ENCODE measurements at places on chromosomes 6 and 20.

DNA sequence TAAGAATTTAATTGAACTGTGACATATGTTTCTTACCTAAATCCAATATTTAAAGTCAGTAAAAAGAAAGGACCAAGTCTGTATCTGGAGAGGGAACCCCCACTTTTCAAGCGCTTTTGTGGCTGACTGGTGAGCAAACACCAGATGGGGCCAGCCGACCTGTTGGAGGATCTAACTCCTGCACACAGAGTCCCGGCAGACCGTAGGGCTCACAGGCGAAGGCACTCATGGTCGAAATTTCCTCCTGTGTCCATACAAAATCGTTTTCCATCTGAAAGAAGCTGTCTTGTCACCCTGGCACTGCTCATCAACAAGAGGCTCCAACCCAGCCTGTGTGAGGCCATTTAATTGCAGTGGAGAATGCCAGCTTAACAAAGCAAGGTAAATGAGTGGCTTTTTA is 94.0 kb downstream of the SCML4 start:
- DNase-seq, result no peak

DNA sequence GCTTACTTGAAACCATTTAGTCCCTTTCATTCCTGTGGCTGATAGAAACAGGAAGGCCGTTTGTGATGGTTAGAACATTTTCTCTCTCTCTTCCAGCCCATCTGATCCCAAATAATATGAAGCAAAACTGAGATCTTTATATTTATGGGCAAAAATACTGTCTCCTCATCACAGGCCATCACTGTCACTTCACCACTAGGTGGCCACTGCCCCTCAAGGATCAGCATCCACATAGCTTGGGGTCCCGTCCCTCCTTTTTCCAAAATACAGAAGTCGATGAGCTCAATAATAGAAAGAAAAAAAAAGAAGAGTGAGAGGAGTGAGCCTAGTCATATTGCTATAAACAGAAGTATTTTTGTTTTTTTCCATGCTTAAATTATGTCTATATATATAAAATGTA is 46.4 kb upstream of the LAMP5 start:
- no peak for DNase-seq

DNA sequence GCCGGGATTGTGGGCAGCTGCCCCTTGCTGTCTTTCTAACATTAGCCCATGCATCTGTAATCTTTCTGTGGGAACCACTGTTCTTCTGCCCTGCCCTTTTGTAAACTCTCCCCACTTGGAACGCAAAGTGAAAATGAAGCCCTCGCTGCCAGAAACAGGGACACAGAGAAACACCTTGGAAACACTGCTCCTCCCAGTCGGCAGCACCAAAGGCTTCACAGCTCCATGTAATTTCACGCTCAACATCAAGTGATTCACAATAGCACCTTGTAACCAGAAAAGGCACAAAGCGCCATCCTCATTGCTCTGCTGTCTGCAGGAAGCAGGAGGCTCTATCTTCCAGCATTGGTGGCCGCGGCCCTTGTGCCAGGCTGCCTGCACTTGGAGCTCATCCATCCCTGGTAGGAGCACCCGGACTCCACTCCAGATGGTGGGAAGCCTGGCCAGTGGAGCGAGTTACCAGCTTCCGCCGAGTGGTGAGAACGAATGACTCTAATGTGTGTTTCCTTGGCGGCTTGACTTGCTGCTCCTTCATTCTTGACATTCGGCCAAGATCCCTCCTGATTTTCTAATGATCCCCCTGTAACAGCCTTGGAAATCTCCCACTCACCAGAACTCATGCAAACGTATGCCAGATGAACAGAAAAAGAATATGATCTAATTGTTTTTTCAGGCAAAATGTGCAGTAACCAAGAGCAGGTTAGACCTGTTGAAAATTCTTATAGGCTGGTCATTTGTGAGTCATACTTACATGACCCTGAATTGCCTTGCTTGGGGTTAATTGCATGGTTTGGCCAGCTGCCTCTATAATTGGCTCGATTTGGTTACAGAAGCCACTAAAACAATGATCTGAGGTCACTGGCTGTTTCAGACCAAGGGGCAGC is 169.1 kb upstream of the CDYL start:
- DNase-seq, result no peak

DNA sequence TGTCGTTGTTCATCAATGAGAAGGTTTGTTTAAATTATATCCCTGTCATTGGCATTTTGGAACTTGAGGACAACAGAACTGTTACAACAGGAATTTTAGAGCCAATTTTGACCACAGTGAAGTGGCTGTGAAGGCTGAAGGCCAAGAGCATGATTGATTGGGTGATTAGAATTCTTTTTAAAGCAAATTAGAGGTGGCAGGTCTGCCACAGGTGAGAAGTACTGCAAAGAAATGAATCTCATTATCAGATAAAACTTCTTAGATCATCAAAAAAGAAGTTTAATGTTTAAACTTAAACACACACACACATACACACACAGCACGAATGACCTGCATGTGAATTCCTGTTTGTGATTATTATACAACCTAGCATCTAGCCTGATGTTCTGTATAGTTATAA is 32.4 kb downstream of the FARS2 start:
- no peak for DNase-seq

GRCh38 chr6:119170447-119171087 is 92.1 kb upstream of the FAM184A start:
- DNase-seq, result no peak

- DNase-seq, result no peak
Measured at GRCh38 chr20:41228858-41229257, 88.7 kb downstream of the ZHX3 start.

- peak; percentile 49 for DNase-seq
Measured at GRCh38 chr6:444653-445275, 53.2 kb downstream of the IRF4 start.

- no peak for DNase-seq
Measured at GRCh38 chr6:170165085-170165470, 125.8 kb downstream of the DLL1 start.

- no peak for DNase-seq
Measured at GRCh38 chr6:134303891-134304290, 14.0 kb downstream of the SGK1 start.

DNA sequence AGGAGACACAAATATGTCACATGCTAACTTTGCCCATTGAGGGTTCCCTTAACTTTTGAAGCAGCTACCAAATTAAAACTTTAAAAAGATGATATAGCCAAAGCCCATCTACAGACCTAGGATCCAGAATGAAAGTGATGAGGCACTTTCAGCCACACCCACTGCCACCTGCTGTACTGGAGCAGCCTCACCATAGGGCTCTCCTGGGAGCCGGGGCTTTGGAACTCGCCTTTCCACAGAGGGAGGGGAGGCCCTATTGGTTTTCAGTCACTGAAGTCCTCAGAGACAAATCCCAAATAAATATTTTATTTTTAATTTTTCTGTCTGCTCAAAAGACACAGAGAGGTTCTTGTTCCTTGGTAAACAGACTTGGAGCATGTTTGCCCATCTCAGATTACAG is 238.1 kb upstream of the TAB2 start:
- no peak for DNase-seq

GRCh38 chr6:56669041-56669440 is 26.4 kb upstream of the DST start:
- DNase-seq, result no peak

DNA sequence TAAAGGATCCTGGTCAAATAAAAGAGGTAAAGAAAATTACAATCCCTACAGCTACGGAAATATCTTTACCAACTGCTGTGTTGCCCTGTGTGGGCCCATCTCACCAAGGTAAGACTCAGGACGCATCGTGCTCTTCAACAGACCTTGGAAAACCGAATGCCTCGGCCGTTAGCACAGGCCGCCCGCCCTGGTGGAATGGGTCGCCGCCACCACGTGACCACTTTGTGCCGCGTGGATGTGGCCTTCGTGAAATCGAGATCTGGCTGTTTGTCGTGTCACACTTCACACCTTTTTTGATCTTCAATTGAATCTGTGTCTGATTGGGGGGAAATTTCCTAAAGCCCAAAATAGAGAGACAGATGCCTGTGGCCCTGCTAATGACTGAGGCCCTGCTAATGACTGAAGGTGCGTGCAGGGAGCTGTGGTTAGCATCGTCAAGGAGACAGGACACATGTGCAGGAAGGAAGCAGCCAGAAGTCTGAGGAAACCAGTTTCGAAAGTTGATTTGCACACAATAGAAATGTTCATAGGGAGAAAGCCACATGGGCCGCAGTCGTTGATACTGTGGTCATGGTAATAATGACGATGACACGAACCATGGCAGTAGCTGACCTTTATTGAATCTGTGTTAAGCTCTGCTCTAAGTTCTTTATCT is 175.7 kb upstream of the SNX9 start:
- DNase-seq, result no peak

DNA sequence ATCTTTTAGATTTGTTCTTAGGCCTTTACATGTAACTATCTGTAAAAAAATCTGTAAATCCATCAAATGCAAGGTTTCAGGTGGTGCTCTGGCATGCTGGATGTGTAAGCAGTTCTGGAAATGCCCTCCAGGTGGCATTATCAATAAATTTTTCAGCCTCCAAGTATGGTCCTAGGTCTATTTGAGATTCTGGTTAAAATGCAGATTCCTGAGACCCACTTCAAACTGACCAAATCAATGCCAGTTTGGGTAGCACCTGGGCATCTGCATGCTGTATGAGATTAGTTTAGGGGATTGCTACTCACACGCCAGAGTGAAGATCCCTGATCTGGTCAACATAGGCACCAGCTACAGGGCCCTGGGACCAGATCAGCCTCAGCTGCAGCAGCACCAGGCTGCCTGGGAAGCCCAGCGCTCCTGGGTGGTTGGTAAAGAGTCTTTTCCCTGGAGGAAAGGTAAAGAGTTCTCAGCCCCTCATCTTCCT is 507.3 kb upstream of the CITED2 start:
- DNase-seq, result no peak

DNA sequence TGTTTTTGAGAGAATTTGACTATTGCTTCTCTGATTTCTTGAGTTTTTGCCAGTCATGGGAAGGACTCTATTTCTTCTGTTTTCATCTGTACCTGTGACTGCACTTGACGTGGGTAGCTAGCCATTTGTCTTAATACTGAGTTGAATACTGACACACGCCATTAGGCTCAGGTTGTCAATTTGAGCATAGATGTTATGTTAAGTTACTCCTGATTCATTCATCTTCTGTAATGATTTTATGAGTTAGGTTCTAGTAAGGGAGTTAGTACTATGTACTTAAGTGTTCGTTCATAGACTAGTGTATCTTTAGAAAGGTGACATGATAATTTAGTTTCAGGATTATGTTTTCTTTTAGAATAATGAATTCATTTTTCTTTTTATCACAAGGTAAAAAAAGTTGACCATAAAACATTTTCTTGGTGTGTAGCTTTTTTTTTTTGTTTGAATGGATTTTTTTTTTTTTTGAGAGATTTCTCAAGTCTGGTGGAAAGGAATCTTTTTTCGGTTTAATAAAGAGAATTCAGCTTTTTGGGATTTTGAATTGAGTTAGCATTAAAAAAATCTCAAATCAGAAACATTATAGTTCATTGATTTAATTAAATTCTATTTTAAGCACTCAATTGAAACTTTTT is 1.7 kb downstream of the AFDN start:
- no peak for DNase-seq

- DNase-seq, result no peak
Measured at GRCh38 chr6:131122007-131122406, 13.3 kb upstream of the AKAP7 start.

Data from stimulated activated CD4-positive, alpha-beta T cell treated with anti-CD3 and anti-CD28 coated beads, TNF-alpha, amount 100 ng/mL, for 4 hours (primary cell).